Progenitor cell of endocrine pancreas (in vitro differentiated cells): ENCODE measurements at places on chromosomes 6 and 20.

DNA sequence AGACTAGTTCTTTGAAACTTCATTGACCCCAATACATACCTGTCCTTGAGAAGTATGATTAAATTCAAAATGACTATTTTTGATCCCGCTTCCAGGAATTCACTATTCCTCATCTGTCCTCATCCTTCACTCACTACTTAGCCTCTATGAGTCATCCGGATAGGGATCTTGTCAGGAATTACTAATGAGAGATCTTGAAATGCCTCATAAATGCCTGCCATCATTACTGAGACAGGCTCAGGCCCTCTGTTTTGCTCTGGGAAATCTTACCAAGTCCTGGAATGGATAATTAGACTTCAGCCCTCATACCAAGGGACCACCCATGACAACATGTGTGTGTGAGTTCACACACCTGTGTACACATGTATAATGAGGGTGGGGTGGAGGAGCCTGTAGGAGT is 2.8 kb upstream of the CYP24A1 start:
- no peak overlapping the region for H3K27ac ChIP-seq
- no peaks in the 10 kb centered on the region for H3K36me3 ChIP-seq
- no peak overlapping the region for H3K4me3 ChIP-seq
- H3K4me1 ChIP-seq: peaks cover 19% of the 10 kb centered on the region

GRCh38 chr6:46961711-46962110 is 40.0 kb upstream of the ADGRF5 start:
- H3K27ac ChIP-seq: no peak overlapping the region
- H3K27me3 ChIP-seq: peaks cover 12% of the 10 kb centered on the region
- no peaks in the 10 kb centered on the region for H3K36me3 ChIP-seq
- no peak overlapping the region for H3K4me3 ChIP-seq
- DNase-seq: no peak

GRCh38 chr20:15603978-15604805 is 969.1 kb downstream of the KIF16B start:
- H3K4me3 ChIP-seq: no peak overlapping the region
- H3K4me1 ChIP-seq: peaks cover 6% of the 10 kb centered on the region
- H3K36me3 ChIP-seq: no peaks in the 10 kb centered on the region
- DNase-seq: no peak

DNA sequence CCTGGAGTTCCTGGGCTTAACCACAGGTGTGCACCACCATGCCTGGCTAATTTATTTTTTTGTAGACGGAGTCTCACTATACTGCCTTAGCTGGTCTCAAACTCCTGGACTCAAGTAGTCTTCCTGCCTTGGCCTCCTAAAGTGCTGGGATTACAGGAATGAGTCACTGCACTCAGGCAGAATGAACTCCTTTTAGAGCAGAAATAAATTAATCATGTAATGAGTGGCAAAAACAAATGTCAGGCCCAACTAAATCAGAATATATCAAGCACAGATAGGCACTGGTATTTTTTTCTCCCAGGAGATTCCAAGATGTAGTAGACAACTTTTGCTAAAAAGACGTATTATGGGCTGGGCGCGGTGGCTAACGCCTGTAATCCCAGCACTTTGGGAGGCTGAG is 2.6 kb downstream of the RPS10 start:
- H3K36me3 ChIP-seq: peaks cover 19% of the 10 kb centered on the region
- H3K27me3 ChIP-seq: no peaks in the 10 kb centered on the region
- H3K4me1 ChIP-seq: peaks cover 9% of the 10 kb centered on the region
- no peak overlapping the region for H3K4me3 ChIP-seq

DNA sequence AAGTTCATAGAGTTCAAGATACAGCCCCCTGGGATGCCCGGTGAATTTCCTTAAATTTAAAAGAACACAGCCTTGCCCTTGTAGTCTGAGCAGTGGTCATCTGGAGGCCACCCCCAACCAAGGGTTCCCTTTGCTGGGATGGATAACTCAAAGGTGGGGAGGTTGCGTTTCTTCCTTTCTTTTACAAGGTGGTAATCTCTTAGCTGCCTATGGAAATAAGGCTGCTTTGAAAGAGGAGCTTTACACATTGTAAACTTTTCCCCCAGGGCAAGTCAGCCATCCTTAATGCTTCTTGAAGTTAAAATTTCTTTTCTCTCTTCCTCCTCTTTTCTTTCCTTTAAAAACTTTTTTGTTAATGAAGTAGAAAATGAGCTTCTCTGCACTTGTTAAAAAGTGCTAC is 71.2 kb upstream of the PRDM1 start:
- peaks cover 25% of the 10 kb centered on the region for H3K4me1 ChIP-seq
- H3K27ac ChIP-seq: no peak overlapping the region
- DNase-seq: no peak
- no peaks in the 10 kb centered on the region for H3K36me3 ChIP-seq
- H3K4me3 ChIP-seq: no peak overlapping the region
- peaks cover 10% of the 10 kb centered on the region for H3K27me3 ChIP-seq
